ENCODE measurements at places on chromosomes 3 and 15.
A peak's percentile ranks its signal among the peaks of the same experiment; 100 is the strongest.

DNA sequence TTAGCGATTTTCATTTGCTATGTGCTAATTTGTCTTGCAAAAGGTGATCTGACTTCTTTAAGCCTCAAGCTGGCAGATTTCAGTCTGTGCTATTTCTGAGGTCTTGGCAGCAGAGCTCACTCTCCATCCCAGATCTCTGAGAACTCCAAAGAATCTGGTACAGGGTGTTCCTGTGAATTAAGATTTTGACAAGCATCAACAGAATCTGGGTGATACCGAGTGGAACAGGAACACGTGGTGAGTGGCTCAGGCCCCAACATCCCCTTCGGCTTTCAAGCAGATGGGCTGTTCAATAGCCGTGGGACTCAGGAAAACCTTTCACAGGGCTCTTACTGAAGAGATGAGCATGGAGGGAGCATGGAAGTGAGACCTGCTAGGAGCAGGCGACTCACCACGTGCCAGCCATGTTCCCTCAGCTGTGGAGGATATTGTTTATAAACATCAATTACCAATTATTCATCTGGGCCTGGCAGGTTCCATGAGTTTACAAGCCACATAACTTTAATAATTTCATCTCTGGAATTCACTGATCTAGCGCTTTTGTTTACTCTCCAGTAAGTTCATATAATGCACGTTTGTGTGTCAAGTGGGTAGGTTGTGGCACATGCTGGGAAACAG lies 103.4 kb upstream of the SELENOK start:
- no peak for DNase-seq

GRCh38 chr3:5563537-5564277 lies 376.2 kb downstream of the EDEM1 start:
- DNase-seq, result no peak

DNA sequence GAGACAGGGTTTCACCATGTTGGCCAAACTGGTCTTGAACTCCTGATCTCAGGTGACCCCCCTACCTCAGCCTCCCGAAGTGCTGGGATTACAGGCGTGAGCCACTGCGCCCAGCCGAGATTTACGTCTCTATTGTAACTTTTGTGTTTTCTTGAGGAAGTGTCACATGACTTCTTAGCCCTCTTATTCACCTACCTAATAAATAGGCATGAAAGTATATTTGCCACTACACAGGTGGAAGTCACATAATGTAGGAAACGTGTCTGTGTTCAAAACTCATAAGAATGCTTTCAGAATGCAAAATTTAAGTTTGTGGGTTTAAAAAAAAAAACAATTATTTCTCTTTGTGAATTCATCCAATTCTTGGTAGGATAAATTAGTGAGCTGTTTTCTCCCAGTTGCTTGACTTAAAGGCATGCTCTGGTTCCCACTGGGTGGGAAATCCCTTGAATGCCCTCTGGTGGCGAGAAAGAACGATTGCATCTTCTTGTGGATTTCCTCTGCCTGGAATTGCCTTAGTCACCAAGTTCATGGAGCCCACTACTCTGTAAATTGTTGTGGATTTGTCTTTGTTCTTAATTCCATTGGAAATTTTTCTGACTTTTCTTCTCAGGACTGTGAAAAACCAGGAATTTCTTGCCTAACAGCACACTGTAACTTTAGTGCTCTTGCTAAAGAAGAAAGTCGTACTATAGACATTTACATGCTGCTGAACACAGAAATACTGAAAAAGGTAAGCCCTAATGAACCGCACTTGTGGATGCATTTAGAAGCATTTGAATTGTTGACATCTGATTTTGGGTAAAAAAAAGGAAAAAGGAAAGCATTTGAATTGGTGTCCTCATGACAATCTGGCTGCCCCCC lies 82.2 kb upstream of the CTDSPL start:
- DNase-seq, result peak; percentile 94

GRCh38 chr3:71090207-71090606 lies 493.3 kb downstream of the FOXP1 start:
- DNase-seq, result no peak

GRCh38 chr3:23254835-23255234 lies 51.7 kb downstream of the UBE2E2 start:
- no peak for DNase-seq

DNA sequence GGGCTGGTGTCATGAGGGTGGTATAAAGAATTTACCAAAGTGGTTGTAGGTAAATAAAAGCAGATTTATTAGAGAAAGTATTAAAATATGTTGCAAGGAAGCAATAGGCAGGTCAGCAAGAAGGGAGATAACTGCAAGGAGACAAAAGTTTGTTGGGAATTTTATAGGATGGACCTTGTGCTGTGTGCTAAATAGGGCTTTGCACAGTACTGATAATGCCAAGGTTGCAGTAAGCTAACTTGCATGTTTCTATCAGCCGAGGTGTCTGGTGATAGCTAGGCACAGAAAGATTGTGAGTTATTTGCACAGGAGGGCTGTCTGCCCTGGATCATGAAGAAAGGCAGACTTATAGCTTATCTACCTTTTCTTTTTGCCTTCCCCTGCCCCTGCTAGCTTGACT lies 102.5 kb upstream of the SPRED1 start:
- no peak for DNase-seq

DNA sequence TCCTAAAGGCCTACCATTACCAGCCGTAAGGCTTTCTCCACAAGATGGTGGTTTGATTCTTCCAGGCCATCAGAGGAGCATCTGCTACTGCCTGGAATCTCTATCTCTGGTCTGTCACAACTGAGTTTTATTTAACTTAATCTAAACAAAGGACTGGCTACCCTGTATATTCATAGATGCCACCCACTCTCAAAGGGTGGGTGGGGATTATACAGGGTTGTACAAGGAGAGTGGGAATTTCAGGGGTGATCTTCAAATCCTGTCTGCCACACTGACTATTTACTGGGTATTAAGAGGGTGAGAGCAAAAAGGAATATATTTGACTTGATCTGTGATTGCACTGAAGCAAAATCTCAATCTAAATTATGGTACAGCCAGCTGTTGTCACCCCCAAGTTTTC lies 253.3 kb downstream of the MBNL1 start:
- no peak for DNase-seq

GRCh38 chr3:31450345-31450744 lies 82.4 kb upstream of the STT3B start:
- DNase-seq, result no peak

DNA sequence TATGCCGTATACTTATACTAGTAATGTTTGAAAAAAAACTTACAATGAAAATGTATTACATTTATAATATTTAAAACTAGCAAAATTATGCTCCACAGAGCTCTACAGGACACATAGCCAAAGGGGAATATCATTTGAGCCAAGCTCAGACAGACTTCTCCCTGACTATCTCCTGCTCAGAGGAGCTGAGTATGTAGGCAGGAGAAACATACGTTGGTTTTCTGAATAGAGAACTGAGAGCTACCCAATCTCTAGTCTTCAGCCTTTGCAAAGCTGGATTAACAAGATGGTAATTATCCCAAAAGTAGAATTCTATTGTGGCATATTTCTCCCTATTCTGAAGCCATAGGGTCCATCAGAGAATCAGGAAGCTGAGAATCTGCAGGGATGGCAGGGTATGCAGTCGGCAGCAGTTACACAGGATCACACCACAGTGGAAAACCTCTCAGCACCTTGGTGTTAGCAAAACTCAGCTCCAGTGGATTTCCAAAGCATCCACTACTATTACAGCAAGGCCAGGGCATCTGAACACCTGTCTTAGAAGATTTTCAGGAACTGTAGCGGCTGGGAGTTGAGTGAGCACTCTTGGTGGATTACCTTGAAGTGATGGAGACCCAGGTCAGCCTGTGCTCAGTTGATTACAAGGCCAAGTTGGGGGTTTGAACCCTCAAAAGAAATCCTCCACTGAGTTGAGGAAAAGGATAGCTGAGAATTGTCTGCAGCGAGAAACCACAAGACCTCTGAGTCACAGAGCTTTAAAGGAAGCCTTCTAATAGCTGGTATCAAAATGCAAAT lies 30.1 kb downstream of the GPR15 start:
- peak; percentile 49 for DNase-seq

- DNase-seq, result peak; percentile 77
Observed at GRCh38 chr15:63551400-63551799, 45.8 kb upstream of the FBXL22 start.

GRCh38 chr3:105013657-105014056 lies 353.1 kb upstream of the ALCAM start:
- DNase-seq, result no peak

DNA sequence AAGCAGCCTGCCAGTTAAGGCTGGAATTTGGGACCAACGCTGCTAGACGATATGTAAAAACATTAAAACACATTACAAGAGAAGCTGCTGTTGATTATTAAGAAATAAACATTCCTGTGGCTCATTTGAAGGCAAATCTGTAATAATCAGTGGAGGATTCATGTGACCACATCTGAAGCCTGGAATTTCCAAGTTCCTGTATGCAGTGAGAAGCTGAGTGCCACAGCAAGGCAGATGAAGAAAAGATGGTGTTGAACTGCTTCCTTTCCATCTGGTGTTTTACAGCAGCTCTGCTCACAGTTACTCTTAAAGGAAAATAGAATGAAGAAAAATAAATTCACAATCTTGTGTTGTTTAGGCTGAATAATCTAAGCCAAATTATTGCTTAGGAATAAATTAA lies 139.3 kb upstream of the ROBO2 start:
- peak; percentile 25 for DNase-seq

DNA sequence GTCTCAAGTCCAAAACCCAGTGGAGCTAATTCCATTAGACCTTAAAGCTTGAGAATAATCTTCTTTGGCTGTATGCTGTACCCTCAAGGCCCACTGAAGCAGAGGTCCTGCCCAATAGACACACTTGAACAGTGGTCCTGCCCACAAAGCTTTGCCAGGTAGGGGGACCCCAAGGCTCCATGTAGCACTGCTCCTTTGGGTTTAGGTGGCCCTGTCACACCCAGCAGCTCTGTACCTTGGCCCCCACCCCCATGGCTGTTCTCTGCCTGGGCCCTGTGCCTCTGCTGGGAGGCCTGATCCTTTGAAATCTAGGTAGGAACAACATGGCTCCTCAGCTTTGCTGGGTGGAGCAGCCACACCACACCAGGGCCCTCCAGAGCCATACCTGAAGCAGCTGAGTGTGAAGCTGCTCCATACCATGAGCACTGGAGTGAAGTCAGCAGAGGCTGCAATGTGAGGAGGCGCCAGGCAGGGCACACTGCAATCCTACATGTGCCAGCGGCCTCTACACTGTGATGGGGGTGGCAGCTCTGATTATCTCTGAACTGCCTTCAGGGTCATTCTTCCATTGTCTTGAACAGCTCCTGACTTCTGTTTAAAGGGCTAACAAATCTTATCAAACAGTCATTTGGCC lies 188.0 kb upstream of the CCDC54 start:
- DNase-seq, result no peak

- DNase-seq, result no peak
Observed at GRCh38 chr3:150315721-150316120, 92.4 kb upstream of the TSC22D2 start.

DNA sequence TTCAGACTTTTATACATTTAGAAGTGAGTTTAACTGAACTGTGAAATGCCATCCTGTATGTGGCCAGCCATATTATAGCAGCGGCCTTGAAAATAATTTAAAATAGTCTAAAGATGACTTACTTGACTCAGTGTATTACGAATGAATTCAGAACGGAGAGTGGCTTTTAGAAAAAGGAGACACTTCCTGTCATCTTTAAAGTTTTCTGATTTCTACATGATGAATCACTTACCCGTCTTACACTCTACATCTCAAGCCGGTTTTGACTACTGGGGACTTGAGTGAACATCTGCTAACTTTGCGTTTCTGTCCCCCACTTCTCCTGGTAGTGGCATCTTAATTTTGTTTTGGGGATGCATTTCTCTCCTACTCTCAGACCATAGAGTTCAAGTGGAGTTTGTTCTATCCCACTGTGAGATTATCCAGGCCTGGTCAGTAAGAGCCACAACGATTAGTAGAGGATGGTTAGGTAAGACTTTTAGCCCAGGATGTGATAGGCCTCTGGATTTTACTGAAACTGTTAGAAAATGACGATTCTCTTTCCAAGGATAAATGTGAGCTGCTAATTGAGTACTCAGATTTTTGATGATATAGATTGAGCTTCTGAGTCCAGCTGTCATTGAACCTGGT lies 175.4 kb upstream of the CADPS start:
- no peak for DNase-seq

- DNase-seq, result no peak
Observed at GRCh38 chr15:70702584-70702983, 60.8 kb downstream of the UACA start.

GRCh38 chr3:132135628-132136333 lies 101.0 kb upstream of the CPNE4 start:
- peak; percentile 93 for DNase-seq

DNA sequence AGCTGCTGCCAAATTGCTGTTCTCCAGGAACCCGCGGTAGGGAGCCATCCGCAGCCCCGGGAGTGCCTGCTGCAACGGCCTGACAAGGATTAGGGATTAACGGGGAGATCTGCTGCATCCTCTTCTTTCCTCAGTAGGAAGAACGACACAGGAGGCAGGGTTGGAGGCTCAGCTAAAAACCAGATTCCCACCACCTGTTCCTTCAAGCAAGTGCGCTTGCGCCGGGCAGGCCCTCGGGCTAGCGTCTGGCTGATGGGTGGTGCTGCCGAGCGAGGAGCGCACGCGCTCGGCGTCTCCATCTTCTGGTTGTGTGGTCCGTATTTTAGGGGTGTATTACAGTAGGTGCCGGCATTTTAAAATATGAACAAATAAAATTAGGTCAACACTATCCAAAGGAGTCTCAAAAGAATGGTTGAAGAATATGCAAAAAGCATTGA lies 25.4 kb upstream of the SLC25A26 start:
- peak; percentile 62 for DNase-seq

DNA sequence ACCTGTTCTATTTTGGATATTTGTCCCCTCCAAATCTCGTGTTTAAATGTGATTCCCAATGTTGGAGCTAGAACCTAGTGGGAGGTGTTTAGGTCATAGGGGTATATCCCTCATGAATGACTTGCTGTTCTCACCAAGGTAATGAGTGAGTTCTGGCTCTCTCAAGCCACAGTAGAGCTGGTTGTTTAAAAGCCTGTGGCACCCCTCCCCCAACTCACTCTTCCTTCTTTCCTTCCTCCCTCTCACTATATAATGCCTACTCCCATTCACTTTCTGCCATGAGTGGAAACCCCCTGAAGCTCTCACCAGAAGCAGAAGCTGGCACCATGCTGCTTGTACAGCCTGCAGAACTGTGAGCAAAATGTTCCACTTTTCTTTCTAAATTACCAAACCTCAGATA lies 341.1 kb downstream of the SI start:
- DNase-seq, result no peak

- DNase-seq, result no peak
Observed at GRCh38 chr3:127546554-127546953, 44.0 kb downstream of the TPRA1 start.

DNA sequence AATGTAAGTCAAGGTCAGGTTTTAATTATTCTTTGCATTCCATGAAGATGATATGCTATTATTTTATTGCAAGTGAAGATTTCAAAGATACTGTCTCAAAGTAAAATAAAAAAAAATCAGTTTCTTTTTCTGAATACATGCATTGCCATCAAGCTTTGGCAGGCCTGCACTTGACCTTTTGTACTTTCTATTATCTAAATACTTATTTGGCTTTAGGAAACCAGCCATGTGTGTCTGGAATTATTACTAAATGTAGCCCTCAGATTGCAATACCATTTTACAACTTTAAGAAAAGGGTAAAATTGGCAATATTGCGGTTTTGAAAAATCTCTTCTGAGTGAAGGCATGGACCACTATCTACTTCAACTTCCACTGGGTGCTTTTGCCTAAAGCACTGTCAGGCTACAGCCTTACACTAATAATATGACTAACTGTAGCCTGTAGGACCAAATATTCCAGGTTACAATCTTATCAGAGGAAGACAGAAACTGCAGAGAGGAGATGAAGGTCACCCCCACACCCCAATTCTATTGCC lies 349.4 kb upstream of the DCBLD2 start:
- peak; percentile 75 for DNase-seq

All from choroid plexus epithelial cell (primary cell).